ENCODE measurements at places on chromosomes 1 and 21.

- no peak for DNase-seq
Observed at GRCh38 chr1:208256556-208256955, 12.4 kb upstream of the PLXNA2 start.

DNA sequence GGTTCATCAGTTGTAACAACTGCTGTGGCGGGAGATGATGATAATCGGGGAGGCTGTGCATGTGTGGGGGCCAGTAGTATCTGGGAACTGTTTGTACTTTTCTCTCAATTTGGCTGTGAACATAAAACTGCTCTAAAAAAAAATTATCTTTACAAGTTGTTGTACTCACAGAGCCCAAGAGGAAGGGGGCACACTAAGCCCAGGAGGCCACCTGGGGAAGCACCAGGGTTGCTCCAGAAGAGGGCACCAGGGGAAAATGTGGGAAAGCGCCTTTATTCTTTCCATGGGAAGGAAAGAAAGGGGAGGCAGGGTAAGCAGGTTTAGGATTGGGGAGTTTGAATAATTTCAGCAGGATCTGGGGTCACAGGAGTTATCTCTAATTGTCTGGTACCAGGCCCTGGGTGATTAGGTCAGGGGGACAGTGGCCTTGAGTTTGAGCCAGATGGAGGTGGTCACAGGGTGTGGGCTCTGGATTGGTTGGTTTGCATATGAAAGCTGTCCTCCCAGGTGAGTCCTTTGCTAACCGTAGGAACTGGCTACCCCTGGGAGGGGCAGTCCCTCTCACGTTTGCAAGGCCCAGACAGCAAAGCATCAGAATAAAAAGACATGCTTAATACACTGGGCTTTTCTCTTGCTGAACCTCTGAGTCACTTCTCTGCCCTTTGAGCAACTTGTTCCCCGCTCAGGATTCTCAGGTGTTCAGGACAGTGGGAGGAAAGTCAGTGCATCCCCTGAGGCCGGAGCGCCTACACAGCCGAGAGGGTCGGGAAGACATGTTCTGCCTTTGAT is 11.2 kb downstream of the MYOC start:
- no peak for DNase-seq

- no peak for DNase-seq
Observed at GRCh38 chr1:203380420-203381150, 29.7 kb upstream of the FMOD start.

DNA sequence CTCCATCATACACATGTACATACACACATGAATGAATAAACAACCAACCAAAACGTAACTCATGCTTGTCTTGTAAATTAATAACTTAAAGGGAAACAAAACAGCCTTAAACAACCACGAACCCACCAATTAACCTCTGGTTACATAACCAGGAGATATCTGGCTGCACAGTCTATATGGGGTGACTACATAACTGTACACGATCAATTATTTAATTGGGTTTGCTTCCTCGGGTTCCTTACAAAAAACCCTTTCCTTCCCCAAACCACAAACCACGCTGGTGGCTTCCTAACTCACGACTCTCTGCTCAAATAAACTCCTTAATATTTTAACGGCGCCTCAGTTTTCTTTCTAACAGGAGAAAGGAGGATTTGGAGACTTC is 744 bp downstream of the ZNF670 start:
- peak; percentile 39 for DNase-seq

GRCh38 chr1:46580140-46580903 is 23.7 kb downstream of the MKNK1 start:
- no peak for DNase-seq
